ENCODE measurements at places on chromosomes 5 and 9.

GRCh38 chr9:93650448-93650847 is 74.1 kb downstream of the PHF2 start:
- DNase-seq: no peak

GRCh38 chr9:36091026-36091953 is 45.2 kb upstream of the GLIPR2 start:
- no peak for DNase-seq

GRCh38 chr5:64939772-64940510 is 171.2 kb downstream of the CWC27 start:
- DNase-seq: peak; percentile 88

DNA sequence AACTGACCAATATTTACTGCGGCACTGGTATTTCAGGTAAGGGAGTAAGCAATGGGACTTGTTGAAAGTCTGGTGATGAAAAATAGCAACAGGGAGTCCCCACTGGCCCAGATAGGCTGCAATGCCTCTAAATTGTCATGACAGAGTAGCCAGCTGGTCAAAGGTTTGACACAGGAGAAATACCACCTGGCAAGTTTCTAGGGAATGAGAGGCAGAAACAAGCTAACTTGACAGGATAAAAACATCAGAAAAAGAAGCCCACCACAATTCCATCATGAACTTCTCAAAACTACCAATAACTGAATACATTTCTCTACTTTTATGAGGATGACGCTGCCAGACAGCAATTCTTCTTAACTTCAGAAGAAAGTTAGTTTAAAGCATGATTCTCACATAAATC is 99.8 kb downstream of the STRBP start:
- DNase-seq: no peak

GRCh38 chr5:35618304-35618636 is 607 bp downstream of the SPEF2 start:
- DNase-seq: no peak

- no peak for DNase-seq
Measured at GRCh38 chr5:135185481-135186065, 151.5 kb upstream of the PITX1 start.
